ENCODE measurements at places on chromosomes 7 and 10.

DNA sequence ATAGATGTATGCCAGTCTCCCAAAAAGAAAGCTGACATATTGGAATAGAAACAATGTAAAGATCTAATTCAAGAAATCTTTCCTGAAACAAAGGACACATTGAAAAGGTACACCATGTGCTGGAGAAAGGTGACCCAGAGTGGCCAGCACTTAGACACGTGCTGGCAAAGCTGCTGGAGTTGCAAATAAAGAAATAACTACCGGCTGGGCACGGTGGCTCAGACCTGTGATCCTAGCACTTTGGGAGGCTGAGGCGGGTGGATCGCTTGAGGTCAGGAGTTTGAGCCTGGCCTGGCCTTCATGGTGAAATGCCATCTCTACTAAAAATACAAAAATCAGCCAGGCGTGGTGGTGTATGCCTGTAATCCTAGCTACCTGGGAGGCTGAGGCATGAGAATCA is 35.9 kb downstream of the PKD1L1 start:
- no peak for DNase-seq

- no peak for DNase-seq
Measured at GRCh38 chr7:30683816-30684215, 1.6 kb upstream of the CRHR2 start.

- no peak for DNase-seq
Measured at GRCh38 chr10:62980687-62981086, 152.4 kb upstream of the NRBF2 start.

DNA sequence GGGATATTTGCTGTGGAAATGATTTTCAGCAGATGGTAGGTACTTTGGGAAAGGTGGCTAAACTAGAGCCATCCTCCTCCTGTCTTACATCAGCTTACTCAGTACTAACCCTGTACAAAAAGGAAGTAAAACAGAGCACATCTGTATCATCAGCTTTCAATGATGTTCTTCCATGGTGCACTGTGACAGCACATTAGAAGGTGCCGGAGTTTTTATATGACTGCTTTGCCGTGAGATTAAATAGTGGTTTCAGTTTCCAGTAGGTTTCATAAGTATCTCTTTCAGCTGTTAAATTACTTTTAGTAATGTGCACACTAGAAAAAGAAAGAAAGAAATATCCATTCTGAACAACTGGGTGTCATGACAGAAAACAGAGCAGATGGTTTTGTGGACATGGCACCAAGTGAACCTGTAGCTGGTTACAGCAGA is 86.5 kb downstream of the ARID5B start:
- DNase-seq, result no peak

GRCh38 chr10:115989621-115990020 is 283.4 kb downstream of the GFRA1 start:
- no peak for DNase-seq

- no peak for DNase-seq
Measured at GRCh38 chr10:64023926-64024470, 502.8 kb downstream of the REEP3 start.

Data from T follicular helper cell (primary cell).